ENCODE measurements at places on chromosomes 13 and 19.
A peak's percentile ranks its signal among the peaks of the same experiment; 100 is the strongest.

- DNase-seq: peak; percentile 18
These were observed 87.5 kb downstream of the TSHZ3 start for GRCh38 chr19:31261603-31262212.

DNA sequence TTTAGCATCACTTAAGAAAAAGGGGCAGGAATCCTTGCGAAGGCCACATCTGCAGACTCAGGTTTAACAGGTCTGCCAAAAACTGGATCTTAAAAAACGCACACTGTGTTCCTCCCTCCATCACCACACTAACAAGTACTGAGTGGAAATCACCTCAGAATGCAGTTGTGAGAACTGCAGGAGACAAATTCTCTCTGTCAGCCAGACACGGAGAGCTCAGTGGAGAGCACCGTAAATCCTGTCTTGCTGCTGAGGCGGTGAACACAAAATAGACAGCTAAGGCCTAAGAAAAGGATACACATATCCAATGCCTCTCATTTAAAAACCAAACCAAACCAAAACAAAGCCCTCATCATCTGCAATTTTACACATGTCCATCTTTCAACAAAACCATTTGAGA is 1287.6 kb downstream of the EFNB2 start:
- no peak for DNase-seq

DNA sequence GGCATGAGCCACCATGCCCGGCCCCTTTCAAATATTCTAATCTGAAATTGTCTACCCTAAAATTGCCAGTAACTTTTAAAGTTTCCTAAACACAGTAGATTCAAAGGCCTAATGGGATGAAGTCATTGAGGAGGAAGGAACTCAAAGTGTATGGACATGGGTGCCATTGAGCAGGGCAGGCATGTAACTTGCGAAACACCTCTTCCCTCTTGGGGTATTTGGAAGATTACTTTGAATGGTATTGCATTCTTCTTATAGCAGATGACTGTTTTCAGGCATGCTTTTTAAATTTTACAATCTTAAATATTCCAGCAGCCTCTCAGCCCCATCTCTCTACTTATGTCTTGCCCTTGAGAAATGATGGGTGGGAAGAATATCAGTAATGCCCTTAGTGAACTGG is 21.0 kb downstream of the TM9SF2 start:
- no peak for DNase-seq

DNA sequence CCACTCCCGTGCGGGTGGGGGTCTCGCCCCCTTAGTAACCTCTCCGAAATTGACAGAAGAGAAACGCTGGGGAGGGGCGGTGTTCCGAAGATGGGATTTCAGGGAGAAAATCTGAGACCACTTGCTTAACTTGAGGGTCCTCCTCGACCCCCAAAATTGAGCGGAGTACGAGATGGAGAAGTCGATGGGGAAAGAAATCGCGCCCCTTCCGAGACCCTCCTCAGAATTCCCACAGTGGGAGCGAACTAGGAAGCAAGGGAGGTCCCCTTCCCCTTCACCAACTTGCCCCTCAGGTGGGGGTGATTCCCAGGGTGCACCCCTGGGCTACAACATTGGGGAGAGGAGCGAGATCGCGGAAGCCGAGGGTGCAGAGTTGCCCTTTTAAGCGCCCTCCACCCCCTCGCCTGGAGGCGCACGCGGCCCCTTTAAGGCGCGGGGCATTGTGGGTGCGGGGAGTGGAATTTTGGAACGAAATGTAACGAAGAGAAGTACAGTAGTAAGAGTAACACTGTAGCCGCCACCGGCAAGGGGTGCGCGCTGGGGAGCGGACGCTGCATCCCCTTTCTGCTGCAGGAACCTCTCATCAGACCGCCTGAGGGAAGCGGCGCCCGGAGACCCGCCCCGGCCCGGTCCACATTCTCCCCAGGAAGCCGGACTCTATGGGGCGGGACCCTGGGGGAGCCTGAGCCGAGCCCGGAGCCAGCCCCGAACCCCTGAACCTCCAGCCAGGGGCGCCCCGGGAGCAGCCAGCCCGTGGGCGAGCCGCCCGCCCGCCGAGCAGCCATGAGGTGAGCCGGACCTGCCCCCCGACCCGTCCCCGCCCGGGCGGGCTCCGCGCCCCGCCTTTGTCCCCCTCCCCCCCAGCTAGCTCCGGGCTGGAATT is at the start of gene VASP:
VASP (plus strand) TSS at position 491 of the 883 bp plus-strand sequence; CDS start at position 784, 293 bp downstream.
- peak; percentile 80 for DNase-seq

DNA sequence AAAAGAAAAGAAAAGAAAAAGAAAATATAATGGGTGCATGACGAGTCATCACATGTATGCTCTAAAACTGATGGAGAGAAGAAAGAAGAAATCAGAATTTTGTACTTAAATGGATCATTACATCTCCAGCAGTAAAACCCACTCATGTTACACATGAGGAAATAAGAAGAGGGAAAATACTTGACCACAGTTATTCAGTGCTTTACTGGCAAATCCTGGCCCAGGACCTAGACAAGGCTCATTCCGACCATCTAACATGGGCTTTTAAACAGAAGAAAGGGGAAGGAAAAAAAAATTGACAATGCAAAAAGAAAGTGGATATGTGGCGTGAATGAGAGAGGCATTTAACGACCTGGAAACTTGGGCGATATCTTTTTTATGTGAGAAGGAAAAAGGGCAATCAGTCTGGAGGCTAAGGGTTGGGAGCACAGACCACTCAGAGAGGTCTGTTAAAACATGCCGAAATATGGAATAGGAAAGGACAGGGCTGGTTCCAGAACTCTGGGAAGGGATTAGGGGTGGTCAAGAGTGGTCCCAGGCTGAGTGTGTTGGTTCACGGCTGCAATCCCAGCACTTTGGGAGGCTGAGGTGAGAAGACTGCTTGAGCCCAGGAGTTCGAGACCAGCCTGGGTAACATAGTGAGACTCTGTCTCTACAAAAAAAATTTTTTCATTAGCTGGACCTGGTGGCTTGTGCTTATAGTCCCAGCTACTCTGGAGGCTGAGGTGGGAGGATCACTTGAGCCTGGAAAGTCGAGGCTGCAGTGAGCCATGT is 1.6 kb downstream of the SIGLECL1 start:
- no peak for DNase-seq

All from left kidney (tissue), 8 donors.